ENCODE measurements at places on chromosomes 13 and 19.
A peak's percentile ranks its signal among the peaks of the same experiment; 100 is the strongest.

DNA sequence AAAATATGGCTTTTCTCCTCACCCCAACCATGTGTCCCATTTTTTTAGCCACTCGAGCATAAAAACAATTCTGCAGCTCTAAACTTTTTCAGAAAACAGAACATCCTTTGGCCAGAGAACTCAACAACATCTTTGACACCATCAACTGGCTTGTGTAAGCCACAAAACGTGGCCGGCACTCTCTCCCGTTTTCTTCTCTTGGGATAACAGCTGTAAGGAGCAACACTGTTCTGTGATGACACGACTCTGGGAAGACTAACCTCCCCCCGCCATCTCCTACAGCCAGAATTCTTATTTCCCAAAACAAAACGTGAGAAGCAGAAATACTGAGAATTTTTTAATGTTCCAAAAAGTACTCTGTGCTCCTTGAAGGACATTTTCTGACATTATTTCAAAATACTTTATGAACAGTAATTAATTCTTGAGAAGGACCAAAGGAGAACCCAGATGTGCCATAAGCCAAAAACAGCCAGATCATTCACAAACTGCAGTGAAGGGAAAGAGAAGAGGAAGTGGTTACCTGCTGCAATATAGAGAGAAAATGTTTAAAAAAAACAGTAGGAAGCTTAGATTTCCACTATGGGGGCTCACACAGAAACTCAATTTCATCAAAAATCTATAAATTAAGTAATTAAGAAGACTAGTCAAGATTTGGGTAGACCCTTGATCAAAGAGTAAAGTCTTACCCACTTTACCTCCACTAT, 25.8 kb downstream of the COL4A1 start:
- DNase-seq: no peak

DNA sequence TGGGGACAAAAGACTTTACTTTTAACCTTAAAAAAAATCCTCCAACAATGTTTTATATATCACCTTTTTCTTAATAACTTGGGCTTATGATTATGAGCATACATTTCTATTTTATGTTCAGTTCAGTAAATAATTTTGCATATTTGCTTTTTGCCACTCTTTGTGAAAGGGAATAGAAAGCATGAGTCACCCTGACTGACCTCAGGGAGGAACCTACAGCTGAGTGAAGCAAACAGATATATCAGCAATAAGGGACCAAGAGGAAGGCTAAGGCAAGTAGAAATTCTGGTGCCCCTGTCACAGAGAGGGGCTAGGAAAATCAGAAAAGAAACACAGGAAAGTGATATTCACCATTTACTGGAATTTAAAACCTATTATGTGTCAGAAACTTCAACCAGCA, 37.2 kb upstream of the SOHLH2 start:
- DNase-seq: no peak

DNA sequence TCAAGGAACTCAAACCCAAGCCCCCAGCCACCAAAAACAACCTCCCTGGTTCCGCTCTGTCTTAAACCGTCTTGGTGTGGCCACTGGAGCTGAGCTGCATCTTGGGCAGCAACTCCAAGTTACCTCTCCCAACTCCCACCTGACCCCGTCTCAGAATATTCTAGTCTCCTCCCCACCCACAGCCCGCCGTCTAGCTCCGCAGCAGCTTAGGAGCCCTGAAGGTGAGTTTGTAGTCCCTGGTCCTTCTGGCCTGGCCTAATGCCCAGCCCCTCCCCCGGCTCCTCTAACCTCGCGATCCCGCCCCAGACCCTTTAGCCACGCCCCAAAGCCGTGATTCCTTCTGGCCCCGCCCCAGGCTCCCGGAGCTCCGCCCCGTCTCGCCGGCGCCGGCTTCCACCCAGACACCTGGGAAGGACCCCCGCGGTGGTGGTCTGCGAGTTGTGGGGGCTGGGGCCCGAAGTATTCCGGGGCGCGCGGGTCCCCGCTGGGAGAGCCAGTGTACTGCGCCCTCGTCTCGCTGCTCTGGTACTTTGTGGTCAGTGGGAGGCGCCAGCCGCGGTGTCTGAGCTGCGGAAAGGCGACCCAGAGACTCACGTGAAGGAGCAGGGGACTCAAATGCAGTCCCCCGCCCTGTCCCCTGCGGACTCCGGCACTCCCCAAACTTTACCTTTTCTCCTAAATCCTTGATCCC, 2.5 kb upstream of the LHB start:
- peak; percentile 51 for DNase-seq

DNA sequence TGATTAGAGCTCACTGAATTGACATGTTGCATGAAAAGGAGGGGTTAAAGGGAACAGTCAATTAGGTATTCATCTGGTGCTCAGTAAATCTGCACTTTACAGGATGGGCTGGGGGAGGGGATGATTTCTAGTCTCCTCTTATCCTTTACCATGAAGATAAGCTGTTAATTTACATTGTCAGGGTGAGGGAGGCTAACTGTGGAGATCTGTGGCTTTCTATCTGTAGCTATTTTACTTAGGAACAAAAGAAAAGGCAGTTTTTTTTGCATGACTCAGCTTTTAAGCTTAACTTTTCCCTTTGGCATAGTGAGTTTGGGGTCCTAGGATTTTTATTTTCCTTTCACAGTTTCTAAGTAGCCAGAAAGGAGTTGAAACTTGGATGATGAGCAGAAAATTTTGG, 253.3 kb downstream of the LMO7 start:
- DNase-seq: no peak

DNA sequence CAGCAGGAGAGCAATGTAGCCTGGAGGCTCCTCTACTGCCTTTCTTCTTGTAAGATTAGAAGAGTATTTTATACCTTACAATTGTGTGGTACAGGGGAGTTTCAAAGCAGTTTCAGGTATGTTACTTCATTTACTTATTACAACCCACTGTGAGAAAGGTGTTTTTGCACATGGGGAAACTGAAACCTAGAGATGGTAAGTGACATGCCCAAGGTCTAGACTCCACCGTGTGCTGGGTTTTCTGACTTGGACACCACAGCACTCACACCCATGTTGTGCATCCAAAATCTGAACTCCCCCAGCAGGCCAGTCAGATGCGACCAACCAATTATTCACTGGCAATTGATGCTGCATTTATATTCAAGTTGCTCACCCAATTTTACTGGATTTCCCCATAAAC, 22.8 kb downstream of the ERICH6B start:
- no peak for DNase-seq

DNA sequence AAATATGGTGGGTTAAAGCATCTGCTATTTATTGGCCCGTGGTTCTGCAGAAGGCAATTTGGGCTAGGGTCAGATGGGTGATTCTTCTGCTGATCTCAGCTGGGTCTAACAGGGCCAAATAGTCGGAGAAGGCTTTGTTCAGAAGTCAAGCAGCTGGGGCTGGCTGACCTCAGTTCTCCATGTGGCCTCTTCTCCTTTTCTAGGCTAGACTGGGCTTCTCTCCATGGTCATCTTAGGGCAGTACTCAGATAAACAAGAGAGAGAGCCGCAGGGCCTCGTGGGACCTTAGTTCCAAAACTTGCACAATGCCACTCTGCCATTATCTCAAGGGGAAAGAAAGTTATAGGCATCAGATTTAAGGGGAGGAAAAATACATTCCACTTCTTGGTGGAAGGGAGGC, 89.6 kb downstream of the NALCN start:
- DNase-seq: no peak

- DNase-seq: no peak
These were observed 121.2 kb downstream of the SHISA2 start for GRCh38 chr13:25930653-25931052.

GRCh38 chr13:93502071-93502470, 275.5 kb downstream of the GPC6 start:
- no peak for DNase-seq

GRCh38 chr13:25783601-25784024, 268.2 kb downstream of the SHISA2 start:
- peak; percentile 34 for DNase-seq

GRCh38 chr19:30357580-30357954, 14.6 kb upstream of the ZNF536 start:
- DNase-seq: no peak

- no peak for DNase-seq
These were observed 142.2 kb downstream of the FGF9 start for GRCh38 chr13:21813110-21813509.

DNA sequence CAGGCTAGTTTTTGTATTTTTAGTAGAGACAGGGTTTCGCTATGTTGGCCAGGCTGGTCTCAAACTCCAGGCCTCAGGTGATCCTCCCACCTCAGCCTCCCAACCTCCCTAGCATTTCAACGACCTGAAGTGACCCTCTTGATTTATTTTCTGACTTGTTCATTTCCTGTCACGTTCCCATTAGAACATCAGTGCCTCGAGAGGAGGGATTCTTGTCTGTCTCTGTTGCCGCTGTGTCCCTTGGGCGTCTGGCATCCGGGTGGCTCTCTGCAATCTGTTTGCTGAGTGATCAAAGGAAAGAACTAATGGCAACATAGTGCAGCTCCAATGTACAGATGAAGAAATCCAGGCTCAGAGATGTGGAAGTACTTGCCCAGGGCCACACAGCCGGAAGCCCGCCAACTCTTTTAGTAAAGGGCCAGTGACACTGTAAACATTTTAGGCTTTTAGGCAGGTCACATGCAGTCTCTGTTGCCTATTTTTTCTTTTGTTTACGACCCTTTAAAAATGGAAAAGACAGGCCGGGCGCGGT, 47.5 kb downstream of the NFIC start:
- peak; percentile 91 for DNase-seq

GRCh38 chr19:10120538-10121189, 965 bp upstream of the EIF3G start:
- no peak for DNase-seq

DNA sequence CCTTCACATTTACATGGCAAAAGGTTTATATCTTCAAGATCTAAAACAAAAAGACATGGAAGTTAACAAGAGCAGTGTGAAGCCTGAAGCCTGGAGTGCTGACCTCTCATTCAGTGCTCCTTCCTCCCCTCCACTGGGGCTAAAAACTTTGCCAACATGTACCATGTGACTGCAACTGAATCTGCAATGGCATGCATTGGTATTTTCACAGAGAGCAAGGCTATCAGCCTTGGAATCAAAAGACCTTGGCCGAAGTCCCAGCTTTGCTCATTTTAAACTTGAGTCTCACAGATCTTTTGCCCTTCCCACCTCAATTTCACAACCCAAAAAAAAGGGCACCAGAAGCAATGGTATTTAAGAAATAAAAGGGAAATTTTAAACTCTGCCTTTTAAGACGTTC, 325.1 kb downstream of the DCT start:
- no peak for DNase-seq

DNA sequence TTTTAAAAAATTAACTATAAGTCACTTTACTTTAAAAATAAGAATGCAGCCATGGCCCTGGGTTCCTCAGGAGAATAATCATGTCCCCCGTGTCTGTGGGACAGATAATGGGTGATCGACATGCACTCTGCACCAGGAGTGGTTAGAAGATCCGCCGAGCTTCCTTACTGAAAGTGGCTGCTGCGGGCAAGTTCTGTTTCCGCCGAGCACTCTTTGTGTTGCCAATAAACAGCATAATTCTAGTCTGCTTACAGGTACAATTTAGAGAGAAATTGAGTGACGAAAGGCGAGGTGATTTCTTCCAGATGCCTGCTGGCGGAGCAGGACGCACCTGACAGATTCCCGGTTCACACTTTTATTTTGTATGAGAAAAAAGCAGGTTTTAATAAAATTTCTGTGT, 139.0 kb downstream of the SOX1 start:
- DNase-seq: no peak

- no peak for DNase-seq
These were observed 108.2 kb downstream of the DACH1 start for GRCh38 chr13:71758828-71759227.

- no peak for DNase-seq
These were observed 2.1 kb upstream of the ZSCAN5A start for GRCh38 chr19:56316728-56317127.

DNA sequence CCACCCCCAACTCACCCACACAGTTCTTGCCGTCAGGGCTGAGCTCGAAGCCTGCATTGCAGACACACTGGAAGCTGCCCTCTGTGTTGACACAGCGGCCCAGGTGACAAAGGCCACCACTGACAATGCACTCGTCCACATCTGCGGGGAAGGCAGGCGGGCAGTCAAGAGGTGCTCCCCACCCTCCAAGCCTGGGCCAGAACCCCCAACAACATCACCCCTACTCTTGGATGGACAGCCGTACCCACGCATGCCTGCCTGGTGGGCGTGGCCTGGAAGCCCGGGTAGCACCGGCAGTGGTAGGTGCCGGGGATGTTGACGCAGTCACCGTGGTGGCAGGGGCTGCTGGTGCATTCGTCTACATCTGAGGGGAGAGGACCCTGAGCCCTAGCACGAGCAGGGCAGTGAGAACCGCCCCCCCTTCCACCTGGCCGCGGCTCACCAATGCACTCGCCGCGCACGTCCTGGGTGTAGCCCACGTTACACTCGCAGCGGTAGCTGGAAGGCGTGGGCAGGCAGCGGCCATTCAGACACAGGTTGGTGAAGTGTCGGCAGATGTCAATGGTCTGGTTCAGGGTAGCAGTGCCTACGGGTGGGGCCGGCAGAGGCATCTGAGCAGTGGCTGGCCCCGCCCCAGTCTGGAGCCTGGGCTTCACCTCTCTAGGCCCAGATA, 13.3 kb downstream of the FBN3 start:
- DNase-seq: no peak

- DNase-seq: peak; percentile 18
These were observed 9.7 kb downstream of the INAFM1 start for GRCh38 chr19:47284324-47284899.

DNA sequence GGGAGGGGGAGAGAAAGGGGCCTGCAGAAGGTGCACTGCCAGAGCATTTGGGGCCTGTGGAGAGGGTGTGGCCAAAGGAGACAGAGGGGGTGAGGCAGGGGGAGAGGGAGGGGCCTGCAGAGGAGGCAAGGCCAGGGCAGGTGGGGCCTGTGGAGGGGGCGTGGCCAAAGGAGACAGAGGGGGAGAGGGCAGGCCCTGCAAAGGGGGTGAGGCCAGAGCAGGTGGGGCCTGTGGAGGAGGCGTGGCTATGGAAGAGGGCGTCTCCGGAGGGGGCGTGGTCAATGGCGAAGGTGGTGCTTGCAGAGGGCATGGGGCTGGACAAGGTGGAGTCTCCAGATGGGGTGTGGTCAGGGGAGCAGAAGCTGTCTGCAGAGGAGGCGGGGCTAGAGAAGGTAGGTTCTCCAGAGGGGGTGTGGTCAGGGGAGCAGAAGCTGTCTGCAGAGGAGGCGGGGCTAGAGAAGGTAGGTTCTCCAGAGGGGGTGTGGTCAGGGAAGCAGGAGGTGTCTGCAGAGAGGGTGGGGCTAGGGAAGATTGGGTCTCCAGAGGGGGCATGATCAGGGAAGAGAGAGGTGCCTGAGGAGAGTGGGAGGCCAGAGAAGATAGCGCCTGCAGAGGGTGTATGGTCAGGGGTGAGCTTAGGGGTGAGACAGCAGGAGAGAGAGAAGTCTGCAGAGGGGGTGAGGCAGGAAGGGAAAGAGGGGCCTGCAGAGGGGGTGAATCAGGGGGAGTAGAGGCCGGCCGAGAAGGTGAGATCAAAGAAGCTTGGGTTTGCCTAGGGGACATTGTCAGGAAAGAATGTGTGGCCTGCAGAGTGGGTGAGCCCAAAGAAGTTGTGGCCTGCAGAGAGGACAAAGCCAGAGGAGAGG, 3.4 kb downstream of the PRR36 start:
- DNase-seq: peak; percentile 81

DNA sequence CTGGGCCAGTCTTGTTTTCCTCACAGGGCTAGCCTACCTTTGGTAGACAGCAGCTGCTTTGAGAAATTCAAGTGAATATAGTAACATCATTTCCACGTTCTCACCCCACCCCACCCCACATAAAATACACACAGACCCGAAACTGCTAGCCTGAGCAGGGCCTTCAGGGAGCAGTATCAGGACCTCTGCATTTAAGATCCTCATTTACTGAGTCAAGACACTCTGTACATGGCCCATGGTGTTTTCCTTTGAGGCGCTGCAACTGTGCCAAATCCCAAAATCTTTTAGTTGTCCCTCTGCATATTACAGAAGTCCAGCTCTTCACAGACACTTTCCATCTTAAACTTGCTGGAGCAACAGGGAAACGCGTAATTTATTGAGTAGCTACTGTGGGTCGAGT, 43.0 kb downstream of the ESD start:
- DNase-seq: no peak
